AG10803 (cell line): ENCODE measurements at places on chromosomes 1 and 21.

- DNase-seq = no peak
Measured at GRCh38 chr1:94796266-94796665, 23.9 kb upstream of the SLC44A3 start.

- no peak for DNase-seq
Measured at GRCh38 chr1:226939438-226940028, 561 bp upstream of the COQ8A start.

GRCh38 chr1:34844252-34844634 is 15.3 kb downstream of the SMIM12 start:
- no peak for DNase-seq

DNA sequence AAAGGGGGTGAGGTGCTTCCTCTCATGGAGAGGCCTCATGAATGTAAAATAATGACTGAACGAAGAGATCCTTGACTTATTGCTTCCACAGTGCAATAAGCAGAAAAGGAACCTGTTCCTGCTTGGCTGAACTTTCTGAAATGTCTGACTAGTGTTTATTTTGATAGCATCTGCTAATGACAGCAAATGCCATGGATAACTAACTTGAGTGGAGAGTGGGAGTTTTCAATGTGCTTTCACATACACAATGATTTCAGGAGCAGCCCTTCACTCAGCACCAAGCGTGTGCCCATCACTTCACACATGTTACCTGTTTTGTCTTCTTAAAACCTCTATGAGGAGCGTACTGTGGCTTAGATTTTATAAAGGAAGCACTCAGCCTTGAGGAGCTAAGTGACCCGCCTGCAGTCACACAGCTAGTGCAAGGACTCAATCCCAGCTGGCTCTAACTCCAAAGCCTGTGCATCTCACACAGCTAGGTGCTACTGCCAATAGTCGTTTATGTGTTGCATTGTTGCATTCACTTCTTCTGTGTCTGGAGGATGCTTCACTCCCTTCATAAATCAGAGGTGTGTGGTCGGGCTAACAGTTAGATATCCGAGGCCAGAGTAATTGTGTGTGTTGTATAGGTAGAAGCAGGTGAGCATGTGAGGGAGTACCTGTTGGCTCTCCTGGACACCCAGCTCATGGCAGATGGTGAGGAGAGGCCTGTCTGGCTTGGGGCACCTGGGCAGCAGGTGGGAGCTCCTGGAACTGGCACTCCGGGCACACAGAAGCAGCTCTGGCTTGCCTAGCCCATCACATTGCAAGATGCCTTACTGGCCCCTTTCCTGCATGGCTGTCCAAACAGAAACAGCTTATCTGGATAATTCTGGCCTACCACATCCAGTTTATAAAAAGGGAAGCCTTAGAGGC is 12.8 kb downstream of the CASQ2 start:
- no peak for DNase-seq

GRCh38 chr21:46091118-46091517 is 6.8 kb upstream of the COL6A2 start:
- DNase-seq = no peak

DNA sequence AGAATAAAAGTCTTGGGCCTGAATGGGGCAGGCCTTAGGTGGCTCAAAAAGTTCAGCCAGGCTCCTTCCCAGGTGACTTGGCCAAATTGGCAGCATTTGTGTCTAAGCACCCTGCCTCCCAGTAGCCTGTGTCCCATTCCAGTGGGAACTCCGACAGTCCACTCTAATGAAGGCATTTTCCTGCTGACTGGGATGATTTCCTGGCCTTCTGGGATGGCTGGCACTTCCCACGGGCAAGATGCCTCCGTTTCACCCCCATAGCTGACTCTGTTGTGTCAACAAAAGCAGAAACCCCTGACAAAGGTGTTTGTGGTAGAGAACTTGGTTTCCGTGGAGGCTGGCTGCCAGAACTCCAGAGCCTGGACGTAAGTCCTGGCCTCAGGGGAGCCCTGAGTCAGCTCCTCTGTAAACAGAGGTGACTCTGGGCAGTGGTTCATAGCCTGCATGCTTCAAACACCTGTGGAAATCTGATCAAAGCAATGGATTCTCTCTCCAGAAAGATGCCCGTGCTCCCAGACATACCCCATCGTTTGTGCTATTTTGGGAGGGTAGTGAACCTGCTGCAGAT is 36.6 kb downstream of the WNT3A start:
- DNase-seq = no peak

GRCh38 chr1:37238364-37239224 is 204.3 kb upstream of the GRIK3 start:
- DNase-seq = no peak

DNA sequence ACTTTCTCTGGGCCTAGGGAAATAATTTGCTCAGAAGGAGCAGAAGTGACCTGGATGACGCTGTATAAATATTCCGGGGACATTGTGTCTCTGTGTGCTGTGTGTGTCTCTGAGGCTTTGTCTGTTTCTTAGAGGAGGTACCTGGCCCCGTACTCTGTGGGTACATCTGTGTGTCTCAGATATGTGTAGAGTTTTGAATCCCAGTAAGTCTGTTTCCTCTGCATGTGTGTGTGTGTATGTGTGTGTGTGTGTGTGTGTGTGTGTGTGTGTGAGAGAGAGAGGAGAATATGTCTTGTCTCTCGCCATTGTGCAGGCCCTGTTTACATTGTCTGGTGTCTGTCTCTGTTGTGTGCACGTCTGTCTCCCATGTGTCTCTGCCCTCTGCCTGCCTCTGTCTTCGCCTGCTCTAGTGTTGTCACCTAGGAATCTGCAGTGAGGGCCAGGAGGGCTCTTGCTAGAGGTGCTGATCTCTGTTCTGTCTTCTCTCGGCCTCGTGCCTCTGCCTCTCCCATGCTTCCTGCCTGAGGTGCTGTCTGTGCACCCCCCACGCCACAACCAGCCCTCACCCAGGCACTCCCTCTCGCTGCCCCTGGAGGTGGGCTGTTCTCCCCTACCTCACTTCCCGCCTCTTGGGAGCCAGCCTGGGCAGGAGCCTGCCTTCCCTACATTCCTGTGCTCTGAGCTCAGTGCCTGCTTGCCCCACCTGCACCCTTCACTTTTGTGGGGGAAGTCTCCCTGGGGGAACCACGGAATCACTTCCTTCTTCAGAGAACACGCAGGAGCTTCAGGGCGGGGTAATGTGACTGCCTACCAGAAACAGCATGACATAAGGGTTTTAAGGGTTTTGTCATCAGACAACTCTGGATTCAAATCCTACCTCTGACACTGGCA is 5.9 kb downstream of the MAP7D1 start:
- DNase-seq = no peak

GRCh38 chr1:93804412-93804811 is 74.6 kb downstream of the DNTTIP2 start:
- peak; percentile 83 for DNase-seq

- no peak for DNase-seq
Measured at GRCh38 chr1:227849251-227849650, 33.8 kb downstream of the PRSS38 start.

DNA sequence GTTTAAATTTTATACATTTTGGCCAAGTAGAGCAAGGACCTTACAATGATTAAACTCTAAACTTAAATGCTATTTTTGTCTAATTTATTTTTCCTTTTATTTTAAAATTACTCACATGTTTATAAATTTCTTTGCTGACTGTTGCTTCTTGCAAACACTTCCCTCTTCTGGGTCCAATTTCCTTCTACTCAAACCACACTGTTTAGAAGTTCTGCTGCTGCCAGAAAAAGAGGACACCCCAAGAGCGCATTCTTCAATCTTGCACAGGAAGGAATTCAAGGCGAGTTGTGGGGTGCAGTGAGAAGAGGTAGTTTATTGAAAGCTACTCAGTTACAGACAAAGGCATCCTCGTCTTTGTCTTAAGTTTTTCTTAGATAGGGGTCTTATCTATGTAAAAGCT is 88.5 kb upstream of the NEK7 start:
- DNase-seq = no peak

DNA sequence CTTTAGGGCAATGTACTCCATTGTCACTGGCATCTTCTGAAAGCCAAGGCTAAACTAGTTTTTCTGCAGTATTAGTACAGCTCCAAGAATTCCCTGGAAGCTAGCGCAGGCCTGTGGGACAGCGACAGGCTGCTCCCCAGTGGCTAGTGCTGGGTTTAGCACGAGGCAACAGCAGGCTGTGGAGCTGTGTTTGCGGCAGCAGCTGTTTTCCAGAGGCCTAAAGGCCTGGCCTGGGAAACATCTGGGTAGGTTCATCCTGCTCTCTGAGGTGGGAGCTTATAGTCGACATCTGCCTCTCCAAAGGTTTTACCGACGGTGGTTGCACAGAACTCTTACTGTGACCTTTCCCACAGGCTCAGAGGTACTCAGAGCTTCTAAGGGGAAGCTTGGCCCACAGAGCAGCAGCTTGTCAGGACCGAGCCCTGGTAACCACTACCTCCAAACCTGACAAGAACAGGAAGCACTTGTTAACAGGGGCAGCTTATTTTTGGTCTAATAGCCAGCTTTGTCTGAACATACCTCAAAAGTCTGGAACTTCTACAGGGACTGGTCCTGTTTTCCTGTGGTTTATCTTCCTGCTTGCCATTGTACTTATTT is 17.2 kb downstream of the CC2D1B start:
- DNase-seq = peak; percentile 40

- no peak for DNase-seq
Measured at GRCh38 chr1:156945881-156946661, 25.6 kb downstream of the LRRC71 start.

- no peak for DNase-seq
Measured at GRCh38 chr1:110684491-110684890, 9.8 kb upstream of the KCNA3 start.

DNA sequence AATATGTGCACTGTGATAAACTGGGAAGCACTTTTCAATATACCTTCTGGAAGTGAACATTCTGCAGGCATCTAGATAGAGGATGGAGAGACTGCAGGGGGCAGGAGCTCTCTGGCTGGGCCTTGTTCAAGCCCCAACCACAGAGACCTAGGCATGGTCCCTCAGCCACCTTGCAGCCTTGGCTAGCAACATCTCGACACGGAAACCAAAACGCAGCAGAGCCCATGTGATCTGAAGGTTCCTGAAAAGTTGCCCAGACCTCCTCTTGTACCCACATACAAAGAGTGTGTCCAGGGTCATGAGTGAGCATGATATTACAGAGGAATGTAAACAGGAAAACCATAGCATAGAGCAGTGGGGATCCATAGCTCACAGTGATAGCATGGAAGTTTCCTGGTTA is 33.1 kb upstream of the SAMD11 start:
- no peak for DNase-seq

DNA sequence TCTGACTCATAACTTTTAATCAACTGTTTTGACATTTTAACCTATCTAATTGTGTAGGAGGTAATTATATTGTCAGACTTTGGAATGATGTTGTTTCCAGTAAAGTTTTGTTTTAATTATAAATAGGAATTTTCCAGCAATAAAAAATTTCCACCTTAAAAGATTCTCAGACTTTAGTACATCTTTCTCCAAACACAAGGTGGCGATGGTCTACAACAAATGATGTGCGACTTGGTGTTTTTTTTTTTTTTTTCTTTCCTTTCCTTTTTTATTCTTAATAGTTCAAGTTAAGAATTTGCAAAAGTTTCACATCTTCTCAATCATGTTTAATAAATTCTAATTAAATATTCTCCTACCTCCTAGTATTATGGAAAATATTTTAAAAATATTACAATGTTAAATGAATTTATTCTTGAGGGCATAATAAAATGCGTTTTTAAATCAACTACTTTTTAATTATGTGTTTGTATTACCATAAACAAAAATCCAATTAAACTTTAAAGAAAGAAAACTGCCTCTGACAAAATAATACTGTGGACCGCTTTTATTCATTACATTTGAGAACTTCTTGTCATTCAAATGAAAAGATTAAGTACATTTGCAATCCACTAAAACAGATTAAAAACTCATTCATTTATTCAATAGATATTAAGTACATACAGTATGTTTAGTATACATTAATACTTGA is 4.4 kb upstream of the ADAMTS1 start:
- DNase-seq = peak; percentile 77

DNA sequence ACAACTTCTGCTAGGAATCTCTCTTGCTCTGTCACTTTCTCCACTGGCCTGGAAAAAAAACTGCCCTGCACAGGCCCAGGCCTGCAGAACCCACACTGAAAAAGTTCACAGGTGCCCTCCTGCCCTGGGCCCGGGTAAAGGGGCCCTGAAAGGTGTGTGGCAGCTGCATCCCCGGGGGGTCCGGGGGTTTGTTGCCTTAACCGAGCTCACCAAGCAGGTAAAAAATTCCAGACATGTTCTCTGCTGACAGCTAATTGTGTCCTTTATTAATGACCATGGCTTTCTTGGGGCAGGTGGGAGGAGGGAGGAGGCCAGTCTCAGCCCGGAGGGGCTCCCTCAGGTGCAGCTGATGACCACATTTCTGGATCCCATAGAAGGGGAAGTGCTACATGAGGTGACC is 122.9 kb downstream of the LACTBL1 start:
- DNase-seq = no peak

- peak; percentile 58 for DNase-seq
Measured at GRCh38 chr1:147084273-147085096, 87.8 kb downstream of the PRKAB2 start.

DNA sequence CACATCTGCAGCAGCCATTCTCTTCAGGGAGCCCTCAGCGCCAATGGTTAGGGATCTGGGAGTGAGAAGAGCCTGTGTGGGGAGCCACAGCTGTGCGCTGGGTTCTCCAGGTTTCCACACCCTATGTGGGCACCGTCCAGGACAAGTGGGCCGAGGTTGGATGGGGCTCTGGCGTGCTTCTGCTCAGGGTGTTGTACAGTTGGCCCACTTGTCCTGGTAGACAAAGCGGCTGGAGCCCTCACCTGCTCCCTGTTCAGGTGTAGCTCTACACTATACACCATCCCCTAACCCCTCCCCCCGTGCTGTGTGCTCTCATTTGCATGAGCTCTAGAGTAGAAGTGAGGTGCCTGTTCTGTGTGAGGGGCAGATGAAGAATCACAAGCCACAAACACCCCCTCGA is 12.2 kb downstream of the SH3BP5L start:
- DNase-seq = no peak

- peak; percentile 40 for DNase-seq
Measured at GRCh38 chr21:26451081-26451740, 121.9 kb downstream of the CYYR1 start.

- DNase-seq = no peak
Measured at GRCh38 chr21:44931501-44932407, 8.1 kb upstream of the SLX9 start.

DNA sequence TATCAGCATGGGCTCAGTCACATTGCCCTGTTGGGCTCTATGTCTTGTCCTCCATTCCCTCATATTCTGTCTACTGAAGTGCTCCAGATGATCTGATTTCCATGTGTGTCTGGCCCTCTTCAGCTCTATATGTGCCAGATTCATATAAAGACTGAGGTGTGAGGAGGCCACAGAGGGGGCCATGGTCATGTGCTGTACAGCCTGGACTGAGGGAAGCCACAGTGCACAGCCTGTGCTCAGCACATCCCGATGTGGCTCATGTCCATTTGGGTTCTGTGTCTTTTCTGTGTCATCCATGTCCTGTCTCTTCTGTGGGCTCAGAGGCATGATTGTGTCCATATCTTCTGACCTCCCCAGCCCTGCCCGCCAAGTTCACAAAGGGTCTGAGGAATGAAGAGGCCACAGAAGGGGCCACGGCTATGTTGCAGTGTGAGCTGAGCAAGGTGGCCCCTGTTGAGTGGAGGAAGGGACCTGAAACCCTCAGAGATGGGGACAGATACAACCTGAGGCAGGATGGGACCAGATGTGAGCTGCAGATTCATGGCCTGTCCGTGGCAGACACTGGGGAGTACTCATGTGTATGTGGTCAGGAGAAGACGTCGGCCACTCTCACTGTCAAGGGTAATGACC is 97.0 kb downstream of the OBSCN start:
- no peak for DNase-seq

- no peak for DNase-seq
Measured at GRCh38 chr21:30083225-30083945, 83.2 kb downstream of the CLDN17 start.
